CD8-positive, alpha-beta memory T cell (primary cell): ENCODE measurements at places on chromosomes 3 and 15.

- H3K4me1 ChIP-seq = no peaks in the 10 kb centered on the region
- H3K36me3 ChIP-seq = no peaks in the 10 kb centered on the region
- no peak overlapping the region for H3K27ac ChIP-seq
- H3K27me3 ChIP-seq = no peaks in the 10 kb centered on the region
These were observed 121.1 kb upstream of the GOLIM4 start for GRCh38 chr3:168216851-168217250.

DNA sequence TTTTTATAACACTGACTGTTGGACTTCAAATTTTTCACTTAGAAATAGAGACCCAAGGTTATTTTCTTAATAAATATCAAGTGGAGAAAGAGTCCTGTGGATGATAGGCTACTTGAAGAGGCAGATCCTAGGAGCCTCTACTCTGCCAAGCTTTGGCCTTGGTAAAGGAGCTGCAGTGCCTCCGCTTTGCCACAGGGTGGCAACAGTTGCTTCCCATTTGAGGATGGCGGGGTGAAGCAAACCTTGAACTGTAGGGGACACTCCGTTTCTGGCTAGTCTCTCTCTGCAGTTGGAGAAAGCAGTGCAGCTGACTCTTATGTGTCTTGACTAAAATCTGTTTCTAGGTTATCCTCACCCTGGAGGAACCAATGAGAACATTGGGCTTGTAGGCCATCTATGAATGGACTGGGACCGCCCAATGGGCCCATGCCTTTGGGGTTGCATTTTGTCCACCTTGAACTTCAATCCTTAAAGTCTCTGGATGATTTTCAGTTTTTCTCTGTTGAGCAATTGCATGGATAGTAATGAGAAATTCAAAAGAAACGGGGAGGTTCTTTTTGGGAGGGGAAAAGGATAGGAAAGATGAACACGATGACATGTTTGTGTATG, 9.8 kb downstream of the SCG5 start:
- DNase-seq = peak; percentile 56
- H3K4me3 ChIP-seq = no peak overlapping the region
- no peaks in the 10 kb centered on the region for H3K27me3 ChIP-seq
- no peaks in the 10 kb centered on the region for H3K36me3 ChIP-seq
- no peak overlapping the region for H3K27ac ChIP-seq
- no peaks in the 10 kb centered on the region for H3K4me1 ChIP-seq

DNA sequence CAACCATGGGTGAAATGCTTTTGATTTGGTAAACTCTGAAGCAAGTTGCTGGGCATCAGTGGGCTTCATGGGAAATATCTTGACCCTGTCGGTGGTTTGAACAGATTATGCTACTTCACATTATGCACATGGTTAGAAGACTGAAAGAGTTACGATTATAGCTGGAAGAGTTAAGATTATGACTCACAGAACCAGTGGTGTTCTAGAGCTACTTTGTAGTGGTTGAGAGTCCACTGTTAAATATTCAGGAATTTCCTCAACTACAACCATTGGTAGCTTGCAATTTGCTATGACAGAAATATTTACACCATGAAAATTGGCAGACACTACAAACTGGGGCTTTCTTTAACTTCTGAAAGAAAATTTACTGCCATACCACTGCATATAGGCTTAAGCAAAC, 99.3 kb downstream of the GADL1 start:
- no peaks in the 10 kb centered on the region for H3K27me3 ChIP-seq
- no peak overlapping the region for H3K4me3 ChIP-seq
- H3K4me1 ChIP-seq = no peaks in the 10 kb centered on the region
- no peaks in the 10 kb centered on the region for H3K36me3 ChIP-seq
- H3K27ac ChIP-seq = no peak overlapping the region

- no peak overlapping the region for H3K4me3 ChIP-seq
- no peaks in the 10 kb centered on the region for H3K4me1 ChIP-seq
- no peaks in the 10 kb centered on the region for H3K36me3 ChIP-seq
- H3K27ac ChIP-seq = no peak overlapping the region
These were observed 23.6 kb downstream of the MRPS11 start for GRCh38 chr15:88491158-88491557.

- H3K4me1 ChIP-seq = no peaks in the 10 kb centered on the region
- no peak for DNase-seq
- no peak overlapping the region for H3K27ac ChIP-seq
These were observed 265.2 kb upstream of the UBE2E1 start for GRCh38 chr3:23540600-23540999.

DNA sequence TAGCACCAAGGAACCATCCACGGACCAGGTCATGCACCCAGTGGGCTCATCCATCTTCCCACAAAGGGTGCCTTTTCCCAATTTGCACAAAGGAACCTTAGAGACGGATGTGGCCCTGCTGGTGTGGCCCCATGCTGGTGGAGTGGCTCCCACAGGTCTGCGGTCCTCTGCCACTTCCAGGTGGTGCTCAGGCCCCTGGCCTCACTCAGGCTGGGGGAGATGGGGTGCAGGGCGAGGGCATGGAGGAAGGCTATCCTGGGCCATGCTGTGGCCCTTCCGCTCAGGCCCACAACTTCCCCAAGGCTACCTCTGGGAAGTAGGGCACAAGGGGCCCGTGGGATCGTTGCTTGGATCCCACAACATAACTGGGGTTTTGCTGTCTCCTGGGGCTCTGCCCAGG, 5.2 kb upstream of the SYNM start:
- H3K36me3 ChIP-seq = no peaks in the 10 kb centered on the region
- peaks cover 4% of the 10 kb centered on the region for H3K27me3 ChIP-seq
- no peak overlapping the region for H3K4me3 ChIP-seq
- no peak overlapping the region for H3K27ac ChIP-seq
- no peak for DNase-seq

DNA sequence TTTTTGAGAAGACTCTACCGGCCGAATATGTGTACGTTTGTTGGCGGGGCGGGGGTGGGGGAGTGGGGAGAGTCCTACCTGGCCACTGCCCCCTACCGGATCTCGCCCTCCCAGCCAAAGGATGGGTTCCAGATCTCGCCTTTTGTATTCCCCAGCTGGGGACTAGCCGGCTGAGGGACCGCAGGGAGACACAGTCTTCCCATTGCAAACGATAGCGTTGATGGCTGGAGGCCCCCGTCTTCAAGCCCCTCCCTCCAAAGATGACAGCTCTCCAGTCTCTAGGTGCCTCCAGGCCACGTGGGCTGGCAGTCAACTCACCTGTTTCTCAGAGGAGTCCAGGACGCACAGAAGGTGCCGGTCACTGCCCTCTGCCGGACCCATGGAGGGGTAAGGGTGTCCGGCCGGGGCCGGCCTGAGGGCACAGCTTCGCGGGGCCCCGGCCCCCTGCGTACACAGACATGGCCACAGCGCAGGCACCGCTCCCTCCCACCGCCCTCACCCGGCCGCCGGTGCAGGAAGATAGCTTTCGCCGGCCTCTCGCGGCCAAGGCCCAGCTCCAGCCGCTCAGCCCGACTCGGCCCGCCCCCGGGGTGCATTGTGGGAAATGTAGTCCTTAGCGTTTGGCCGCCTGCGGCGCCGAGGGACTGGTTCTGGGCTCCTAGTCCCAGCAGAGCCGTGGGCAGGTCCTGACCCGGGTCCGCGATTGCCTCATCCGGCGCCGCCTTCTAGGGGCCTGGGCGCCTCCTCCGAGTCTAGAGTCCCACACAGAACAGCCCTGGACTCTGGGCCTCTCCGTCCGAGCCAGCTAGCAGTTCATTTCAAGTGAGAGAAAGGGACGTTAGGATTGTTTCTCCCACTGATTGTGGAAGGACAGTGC, at the start of gene MON1A:
Gene MON1A, minus strand, starts transcription at position 521 of the 877 bp plus-strand sequence. CDS start 16,465 bp downstream, outside the sequence.
- H3K27me3 ChIP-seq = no peaks in the 10 kb centered on the region
- DNase-seq = peak; percentile 88
- peak within 1 kb of the TSS; percentile 97 for H3K4me3 ChIP-seq
- no peaks in the 10 kb centered on the region for H3K36me3 ChIP-seq
- H3K27ac ChIP-seq = peak within 1 kb of the TSS; percentile 76

DNA sequence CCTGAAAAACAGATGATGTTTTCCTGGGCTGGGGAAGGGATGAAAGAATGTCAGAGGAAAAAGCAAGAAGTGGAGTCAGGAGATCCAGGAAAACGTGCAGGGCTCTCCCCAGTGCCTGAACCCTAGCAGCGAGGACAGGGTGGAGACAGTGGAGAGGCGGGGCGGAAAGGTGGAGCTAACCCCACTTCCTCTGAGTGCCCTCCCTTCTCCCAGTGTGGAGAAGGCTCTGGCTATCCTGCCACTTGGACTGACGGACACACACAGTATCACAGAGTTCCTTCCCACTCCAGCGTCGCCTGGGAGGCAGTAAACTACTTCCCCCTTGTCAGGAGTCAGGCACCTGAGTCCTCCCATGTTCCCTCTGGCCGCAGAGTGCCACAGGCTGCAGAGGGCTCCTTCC, 125.3 kb upstream of the CHRNA7 start:
- H3K27ac ChIP-seq = no peak overlapping the region
- H3K4me3 ChIP-seq = no peak overlapping the region
- H3K27me3 ChIP-seq = no peaks in the 10 kb centered on the region

DNA sequence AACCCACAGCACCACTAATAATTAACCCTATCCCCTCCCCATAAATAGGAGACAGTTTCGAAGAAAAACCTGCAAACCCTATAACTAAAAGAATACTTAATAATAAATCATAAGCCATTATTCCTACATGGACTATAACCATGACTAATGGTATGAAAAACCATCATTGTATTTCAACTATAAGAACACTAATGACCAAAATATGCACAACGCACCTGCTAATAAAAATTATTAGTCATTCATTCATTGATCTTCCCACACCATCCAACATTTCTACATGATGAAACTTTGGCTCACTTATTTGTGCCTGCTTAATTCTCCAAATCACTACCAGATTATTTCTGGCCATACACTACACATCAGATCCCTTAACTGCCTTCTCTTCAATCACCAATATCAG, 16.6 kb downstream of the AQP9 start:
- H3K27ac ChIP-seq = no peak overlapping the region
- no peaks in the 10 kb centered on the region for H3K27me3 ChIP-seq
- no peak for DNase-seq

GRCh38 chr15:80328496-80328895, 75.7 kb upstream of the ARNT2 start:
- no peaks in the 10 kb centered on the region for H3K4me1 ChIP-seq
- no peak for DNase-seq
- no peaks in the 10 kb centered on the region for H3K27me3 ChIP-seq

- H3K27ac ChIP-seq = no peak overlapping the region
- no peaks in the 10 kb centered on the region for H3K27me3 ChIP-seq
- no peaks in the 10 kb centered on the region for H3K4me1 ChIP-seq
These were observed 29.3 kb upstream of the MAGEF1 start for GRCh38 chr3:184741259-184741556.

GRCh38 chr3:105367406-105368213, 901 bp downstream of the ALCAM start:
- H3K36me3 ChIP-seq = no peaks in the 10 kb centered on the region
- no peaks in the 10 kb centered on the region for H3K27me3 ChIP-seq
- peak; percentile 36 for DNase-seq

DNA sequence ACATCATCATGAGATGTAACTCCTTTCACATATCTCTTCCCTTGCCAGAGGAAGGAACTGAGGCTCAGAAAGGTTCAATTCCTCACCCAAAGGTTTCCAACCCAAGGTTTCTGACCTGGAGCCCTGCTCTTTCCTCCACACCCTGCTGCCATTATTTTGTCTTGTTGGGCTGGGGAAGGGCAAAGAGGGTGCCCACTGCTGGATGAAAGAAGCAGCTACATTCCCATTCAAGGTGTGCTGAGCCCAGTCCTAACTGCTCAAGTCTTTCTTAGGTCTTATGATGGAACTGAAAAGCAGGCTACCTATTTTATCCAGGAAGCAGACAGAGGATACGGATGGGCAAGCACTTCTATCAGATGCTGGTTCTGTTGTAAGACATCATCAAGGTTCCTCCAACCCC, 258.0 kb upstream of the CTDSPL start:
- H3K27ac ChIP-seq = no peak overlapping the region
- H3K4me1 ChIP-seq = no peaks in the 10 kb centered on the region

DNA sequence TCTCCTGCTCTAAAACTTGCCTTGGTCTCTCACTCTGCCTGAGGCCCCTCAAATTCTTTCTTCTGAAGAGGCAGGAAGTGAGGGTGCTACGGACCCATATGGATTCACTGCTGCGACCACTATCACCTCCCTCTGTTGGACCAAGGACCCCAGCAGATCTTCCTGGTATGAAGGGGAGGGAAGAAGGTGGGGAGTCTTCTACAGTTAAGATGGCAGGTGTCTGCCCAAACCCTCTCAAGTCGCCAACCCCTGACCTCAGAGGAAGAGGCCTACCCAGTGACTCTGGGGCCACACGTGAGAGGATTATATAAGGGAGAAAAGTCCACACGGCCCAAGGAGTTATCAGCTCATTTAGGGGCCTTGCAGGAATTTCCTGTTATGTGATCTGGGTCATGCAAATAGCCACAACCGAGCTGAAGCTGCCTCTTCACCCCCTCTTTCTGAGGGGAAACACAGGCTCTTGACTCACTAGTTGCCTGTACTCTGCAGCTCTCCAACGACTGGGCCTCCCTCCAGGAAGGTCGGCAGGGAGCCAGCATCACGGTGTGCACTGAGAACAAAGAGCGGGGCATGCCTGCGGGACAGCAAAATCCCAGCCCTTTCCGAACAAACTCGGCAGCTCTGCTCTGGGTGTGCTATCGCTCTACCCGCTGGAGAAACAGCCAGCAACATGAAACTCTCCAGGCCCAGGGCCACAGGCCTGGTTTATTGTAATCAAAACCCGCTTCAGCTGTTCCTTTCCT, 116.0 kb downstream of the XXYLT1 start:
- no peak for DNase-seq
- no peaks in the 10 kb centered on the region for H3K27me3 ChIP-seq
- H3K27ac ChIP-seq = peak overlapping the region; percentile 64
- H3K36me3 ChIP-seq = no peaks in the 10 kb centered on the region
- H3K4me1 ChIP-seq = peaks cover 6% of the 10 kb centered on the region
- no peak overlapping the region for H3K4me3 ChIP-seq

DNA sequence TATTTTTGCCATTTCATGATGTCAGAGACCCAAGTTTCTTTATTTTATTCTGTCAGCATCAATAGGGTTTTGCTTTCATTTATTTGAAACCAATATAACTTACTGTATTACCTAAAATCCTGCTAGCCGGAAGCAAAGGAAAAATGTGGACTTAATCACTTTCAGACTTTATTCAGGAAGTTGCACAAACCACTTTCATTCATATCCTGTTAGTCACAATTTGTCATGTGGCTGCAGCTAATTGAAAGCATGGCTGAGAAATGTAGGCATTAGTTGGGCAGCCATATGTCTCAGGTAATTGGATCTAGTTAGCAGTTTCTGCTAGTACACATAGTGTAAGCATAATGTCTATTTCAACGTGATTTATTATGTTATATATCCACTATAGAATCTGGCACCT, 462.3 kb upstream of the SGO1 start:
- no peaks in the 10 kb centered on the region for H3K4me1 ChIP-seq
- H3K27ac ChIP-seq = no peak overlapping the region
- H3K4me3 ChIP-seq = no peak overlapping the region
- no peaks in the 10 kb centered on the region for H3K36me3 ChIP-seq

- no peaks in the 10 kb centered on the region for H3K36me3 ChIP-seq
- H3K4me1 ChIP-seq = no peaks in the 10 kb centered on the region
- no peaks in the 10 kb centered on the region for H3K27me3 ChIP-seq
- no peak for DNase-seq
- H3K4me3 ChIP-seq = no peak overlapping the region
These were observed 101.3 kb upstream of the GALNT15 start for GRCh38 chr3:16073203-16073602.
